ENCODE measurements at places on chromosomes 2 and 18.

DNA sequence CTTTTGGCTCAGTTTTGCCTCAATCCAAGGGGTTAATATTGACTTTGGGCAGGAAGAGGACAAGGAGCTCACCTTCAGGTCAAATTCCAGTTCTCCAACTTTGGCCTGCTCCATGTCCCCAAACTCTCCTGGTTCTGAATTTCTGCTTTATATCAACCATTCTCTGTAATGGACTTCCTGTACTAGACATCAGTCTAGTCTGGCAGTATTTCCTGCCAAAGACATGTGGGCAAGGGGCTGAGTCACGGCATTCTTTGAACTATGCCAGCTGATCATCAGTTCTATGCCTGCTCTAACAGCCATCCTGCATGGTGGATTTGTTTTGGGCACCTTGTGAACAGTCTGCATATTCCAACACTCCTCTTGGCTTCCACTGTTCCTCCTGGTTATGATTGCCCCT, 199.4 kb downstream of the ZEB2 start:
- DNase-seq = no peak

- DNase-seq = no peak
Observed at GRCh38 chr18:75223687-75224347, 13.2 kb downstream of the TSHZ1 start.

DNA sequence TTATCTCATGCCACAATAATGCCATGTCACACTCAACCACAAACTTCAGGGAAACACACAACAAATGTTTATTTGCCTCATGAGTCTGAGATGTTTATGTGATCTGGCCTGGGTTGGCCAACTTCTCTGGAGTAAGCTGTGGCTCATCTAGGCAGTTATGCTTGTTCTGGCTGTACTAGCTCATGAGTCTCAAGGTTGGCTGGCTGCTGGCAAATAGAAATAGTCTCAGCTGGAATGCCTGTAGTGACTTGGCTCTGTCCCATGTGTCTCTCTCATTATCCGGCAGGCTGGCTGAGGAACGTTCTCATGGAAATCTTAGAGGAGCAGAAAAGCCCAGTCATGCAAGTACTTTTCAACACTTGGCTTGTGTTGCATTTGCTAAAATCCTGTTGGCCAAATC, 234.9 kb upstream of the CDH2 start:
- DNase-seq = no peak

DNA sequence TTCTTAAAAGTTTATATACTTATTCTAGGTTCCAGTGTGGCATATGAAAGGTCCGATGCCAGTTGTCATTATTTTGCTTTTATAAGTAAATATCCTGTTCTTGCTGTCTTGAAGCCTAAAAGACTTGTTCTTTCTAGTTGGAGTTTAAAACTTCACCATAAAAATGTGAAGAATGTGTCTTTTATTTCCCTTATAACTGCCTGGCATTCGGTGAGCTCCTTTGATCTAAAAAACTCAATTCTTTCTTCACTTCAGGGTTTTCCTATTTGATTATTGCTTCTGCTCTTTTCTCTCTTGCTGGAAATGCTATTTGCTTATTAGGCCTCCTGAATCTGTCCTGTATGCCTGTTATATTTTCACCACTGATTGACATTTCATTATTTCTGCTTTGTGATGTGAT, 51.6 kb downstream of the TSPYL6 start:
- DNase-seq = no peak

DNA sequence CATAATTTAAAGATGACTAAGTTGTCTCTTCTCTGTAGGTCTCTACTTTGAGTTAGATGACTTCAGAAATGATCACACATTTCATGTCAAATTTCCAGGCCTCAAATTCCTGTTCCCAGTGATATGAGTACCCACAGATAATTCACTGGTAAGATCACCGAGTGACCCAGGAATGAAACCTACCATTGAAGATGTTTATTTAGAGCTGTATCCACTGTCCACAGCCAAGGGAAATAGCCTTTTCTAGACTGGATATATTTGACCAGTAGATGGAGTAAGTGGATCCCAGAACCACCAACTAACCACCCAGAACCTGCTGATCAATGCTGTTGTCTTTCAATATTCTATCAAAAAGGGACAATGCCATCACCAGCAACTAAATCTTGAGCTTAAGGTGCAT, 238.8 kb downstream of the SLC8A1 start:
- no peak for DNase-seq

DNA sequence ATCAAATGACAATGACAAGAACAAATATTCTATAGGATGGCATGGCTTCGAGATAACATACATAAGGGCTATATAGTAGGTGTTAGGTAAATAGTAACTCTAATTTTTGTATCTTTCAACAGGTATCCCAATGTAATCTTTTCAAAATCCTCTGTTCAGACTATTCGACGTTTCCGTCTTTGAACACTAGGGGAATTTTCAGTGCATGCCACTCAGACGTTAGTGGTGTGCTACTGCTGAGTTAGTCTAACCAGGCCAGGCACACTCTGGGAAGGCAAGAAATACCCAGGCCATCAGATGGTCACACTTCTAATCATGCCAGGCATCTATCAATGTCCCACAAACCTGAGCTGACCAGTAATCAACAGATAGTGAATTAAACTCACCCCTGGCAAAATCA, 14.6 kb upstream of the CREG2 start:
- no peak for DNase-seq

All from GM12892 (cell line).